NCI-H1694 treated with DMSO at 0.1 percent for 48 hours (cell line): ENCODE measurements at places on chromosomes 1 and 21.

- no peak for DNase-seq
Observed at GRCh38 chr1:197948926-197949899, 32.0 kb downstream of the LHX9 start.

DNA sequence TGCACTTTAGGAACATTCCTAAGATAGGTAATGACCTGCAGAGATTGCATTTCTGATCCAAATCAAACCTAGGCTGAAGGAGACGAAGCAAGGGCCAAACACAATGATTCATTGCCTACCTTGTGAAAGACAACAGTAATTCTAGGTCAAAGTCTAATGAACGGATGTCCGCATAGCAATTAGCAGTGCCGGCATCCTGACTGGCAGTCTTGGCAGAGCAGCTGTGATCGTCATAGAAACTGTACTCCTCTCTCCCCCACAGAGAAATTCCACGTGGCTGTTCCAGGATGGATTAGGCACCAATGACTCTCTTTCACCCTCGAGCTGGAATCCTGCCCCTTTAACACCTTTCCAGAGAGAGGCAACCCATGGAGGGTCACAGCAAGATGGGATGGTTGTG, 28.9 kb upstream of the VAV3 start:
- no peak for DNase-seq

GRCh38 chr1:229035748-229036082, 235.2 kb upstream of the RAB4A start:
- DNase-seq, result no peak

- no peak for DNase-seq
Observed at GRCh38 chr1:190049314-190049713, 428.4 kb downstream of the BRINP3 start.

DNA sequence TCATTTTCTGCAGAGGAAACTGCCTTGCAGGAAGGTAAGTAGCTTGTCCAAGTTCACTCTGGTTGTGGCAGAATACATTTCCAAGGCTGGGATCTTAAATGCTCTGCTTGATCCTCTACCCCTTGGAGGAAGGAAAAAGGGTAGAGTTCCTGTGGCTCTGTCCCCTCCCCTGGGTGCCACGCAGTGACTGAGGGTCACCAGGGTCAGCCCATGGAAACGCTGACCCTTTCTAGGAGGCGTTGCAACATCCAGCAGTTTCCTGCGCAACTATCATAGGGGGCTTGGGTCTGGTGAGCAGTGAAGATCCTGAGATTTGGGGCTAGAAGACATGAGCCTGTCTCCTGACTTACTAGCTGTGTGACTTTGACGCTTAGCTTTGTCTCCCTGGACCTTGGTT, 29.4 kb upstream of the EPS8L3 start:
- no peak for DNase-seq

DNA sequence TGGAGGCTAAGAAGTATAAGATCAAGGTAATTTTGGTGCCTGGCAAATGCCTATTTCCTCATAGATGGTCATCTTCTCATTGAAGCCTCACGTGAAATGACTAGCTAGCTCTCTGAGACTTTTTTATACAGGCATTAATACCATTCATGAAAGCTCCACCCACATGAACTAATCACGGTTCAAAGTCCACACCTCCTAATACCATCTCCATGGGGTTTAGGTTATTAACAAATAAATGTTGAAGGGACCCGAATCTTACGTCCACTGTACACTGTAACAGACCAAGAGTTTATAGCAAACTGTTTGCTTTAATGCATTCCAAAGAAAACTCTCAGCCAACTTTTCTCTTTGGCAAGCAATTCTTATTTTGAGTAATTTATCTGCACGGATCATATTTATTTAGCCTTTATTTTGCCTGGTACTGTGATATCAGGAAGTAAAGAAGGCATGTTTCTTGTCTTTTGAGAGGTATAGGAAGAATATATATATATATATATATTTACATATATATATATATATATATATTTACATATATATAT, 296.1 kb upstream of the LRRC7 start:
- DNase-seq, result no peak

DNA sequence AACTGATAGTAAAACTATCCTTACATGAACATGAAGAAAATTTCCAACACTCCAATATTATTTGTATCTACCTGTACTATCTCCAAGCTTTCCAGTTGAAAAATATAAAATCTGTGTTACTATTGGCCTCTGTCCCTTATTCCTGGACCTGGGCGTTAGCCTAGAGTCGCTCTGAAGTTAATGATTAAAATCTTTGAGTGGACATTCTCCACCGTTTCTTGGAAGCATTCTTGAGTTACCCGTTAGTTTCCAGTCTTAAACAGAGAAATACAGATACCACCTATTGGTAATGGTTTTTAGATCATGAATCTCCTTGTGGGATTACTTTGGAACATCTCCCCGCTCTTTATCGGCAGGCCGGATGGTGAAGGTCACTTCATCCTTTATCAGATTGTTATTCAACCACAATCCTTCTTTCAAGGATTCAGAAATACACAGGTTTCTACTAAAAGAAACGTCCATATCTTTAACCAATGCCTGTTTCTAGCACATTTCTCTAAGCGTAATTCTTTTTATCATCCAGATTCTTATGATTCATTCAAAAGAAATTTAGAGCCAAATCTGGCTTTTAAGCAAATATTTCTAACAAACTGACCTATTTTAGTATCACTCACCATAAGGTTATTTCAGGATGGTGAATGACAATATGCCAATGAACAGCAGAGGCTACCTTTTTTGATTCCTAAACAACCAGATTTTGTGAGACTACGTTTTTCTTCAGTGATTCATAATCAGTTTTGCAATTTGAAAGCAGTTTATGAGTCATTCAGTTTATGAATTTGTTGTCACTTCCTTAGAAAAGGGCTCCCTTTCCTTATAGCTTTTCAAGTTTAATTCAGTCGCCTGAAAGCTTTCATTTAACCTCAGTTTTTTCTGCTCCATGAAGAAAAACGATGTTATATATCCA, 70.2 kb upstream of the ERRFI1 start:
- DNase-seq, result no peak

DNA sequence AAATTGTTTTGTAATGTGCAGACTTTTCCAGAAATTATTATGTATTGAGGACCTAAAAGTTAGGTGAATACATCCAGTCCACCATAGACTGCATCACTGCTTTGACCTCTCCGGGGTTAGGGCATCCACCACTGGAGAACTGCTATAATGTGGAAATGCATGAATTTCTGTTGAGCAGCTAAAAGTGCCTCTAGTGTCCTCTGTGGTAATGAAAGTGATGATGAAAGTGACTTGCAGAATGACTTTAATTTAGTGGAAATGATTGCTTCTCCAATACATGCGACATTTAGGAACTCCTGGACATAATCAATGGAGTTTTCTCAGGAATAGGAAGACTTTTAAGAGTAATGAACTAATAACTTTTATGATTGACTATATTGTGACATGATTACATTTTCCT, 170.8 kb downstream of the LBR start:
- no peak for DNase-seq

GRCh38 chr1:84000196-84000885, 1.4 kb upstream of the TTLL7 start:
- DNase-seq, result no peak

DNA sequence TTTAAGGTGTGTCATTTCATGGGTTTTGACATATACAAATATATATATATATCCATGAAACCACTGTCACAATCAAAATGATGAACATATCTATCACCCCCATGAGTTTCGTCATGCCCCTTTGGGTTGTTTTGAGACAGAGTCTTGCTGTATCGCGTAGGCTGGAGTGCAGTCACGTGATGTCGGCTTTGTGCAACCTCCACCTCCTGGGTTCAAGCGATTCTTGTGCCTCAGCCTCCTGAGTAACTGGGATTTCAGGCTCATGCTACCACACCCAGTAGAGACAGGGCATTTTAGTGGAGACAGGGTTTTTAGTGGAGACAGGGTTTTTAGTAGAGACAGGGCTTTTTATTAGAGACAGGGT, 8.0 kb downstream of the HJV start:
- no peak for DNase-seq

GRCh38 chr1:216028631-216029030, 394.6 kb downstream of the USH2A start:
- DNase-seq, result no peak

- no peak for DNase-seq
Observed at GRCh38 chr1:106768501-106768900, 288.0 kb upstream of the PRMT6 start.
